ENCODE measurements at places on chromosomes 6 and 20.

DNA sequence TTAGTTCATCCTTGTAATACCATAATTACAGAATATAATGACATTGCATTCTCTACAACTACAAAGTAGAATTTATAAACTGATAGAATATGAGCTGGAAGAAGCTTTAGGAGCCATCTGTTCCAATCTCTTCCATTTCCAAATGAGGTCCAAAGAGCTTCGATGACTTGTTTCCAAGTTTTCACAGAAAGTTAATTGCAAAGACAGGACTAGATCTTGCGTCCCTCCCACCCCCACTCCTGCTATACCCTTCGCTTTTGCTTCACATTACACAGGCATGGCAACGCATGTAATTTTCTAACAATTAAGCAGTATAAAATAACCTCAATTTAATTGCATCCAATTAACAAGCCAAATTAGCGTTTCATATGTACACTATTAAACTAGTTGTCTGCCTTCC lies 7.0 kb downstream of the HIVEP2 start:
- DNase-seq: no peak

GRCh38 chr20:51452091-51452613 lies 90.4 kb downstream of the NFATC2 start:
- DNase-seq: no peak

DNA sequence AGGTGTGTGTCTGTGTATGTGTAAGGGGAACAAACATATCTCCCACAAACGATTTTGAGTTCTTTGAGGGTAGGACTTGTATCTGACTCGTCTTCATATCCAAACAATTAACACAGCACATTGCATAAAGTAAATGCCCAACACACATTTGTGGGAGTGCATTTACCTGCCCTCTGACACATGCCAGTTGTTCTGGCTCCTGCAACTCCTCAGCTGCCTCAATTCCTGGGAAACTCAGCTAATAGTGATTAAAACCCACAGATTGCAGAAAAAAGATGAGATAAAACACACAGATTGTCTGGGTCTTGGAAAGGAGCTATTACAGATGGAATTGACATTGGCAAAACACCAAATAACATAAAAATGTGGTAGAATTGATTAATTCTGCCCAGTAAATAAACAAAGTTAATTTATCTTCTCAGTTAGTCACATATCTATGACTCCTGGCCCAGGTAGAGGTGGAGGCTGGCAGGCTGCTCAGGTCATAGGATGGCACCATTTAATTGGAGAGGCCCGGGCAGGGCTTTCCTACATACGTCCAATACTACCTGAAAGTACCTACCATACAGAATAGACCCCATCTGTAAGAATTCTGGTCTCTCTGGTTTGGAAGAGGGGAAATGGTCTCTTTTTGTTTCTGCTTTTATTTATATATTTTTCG lies 71.5 kb upstream of the IFNGR1 start:
- no peak for DNase-seq

- DNase-seq: no peak
These were observed 109.6 kb downstream of the SLC22A3 start for GRCh38 chr6:160457823-160458222.

DNA sequence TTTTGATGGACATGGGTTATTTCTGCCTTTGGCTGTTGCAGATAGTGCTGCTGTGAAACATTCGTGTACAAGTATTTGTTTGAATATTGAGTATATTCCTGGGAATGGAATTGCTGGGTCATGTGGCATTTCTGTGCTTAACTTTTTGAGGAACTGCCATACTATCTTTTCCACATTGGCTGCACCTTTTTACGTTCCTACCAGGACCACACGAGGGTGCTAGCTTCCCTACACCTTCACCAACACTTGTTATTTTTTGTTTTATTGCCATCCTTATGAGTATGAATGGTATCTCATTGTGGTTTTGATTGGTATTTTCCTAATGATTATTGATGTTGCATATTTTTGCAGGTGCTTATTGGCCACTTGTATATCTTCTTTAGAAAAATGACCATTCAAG lies 47.8 kb upstream of the PLCG1 start:
- DNase-seq: no peak

DNA sequence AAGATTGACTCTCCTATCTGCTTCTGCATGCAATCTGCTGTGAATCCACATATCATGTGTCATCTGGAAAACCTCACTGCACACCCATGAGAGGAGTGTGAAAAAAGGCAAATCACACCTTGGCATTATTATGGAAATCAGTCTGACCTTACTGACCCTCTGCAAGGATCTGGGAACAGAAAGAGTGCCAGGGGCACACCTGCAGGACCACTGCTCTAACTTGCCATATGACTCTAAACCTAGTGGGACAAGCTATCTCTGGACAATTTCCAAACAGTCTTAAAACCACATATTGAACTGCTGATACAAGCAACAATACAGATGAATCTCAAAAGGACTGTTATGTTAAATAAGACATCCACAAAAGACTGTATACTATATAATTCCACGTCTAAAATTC lies 50.3 kb downstream of the ABHD12 start:
- DNase-seq: no peak

DNA sequence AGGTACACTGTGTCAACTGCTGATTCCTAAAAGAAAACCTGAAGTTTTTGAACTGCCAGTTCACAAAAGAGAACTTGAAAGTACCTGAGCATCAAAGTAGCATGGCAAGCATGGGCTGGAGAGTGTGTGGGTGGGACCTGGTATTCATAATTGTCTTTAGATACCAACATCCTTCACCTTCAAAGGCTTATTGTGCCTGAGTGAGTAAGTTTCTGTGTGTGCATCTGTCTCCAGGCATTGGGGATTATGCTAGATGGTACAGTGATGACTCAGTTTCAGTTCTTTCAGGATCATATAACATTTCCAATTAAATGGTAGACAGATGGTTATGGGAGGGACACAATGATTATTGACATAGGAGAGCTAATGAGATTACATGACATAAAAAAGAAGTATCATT lies 238.5 kb downstream of the ZFAND3 start:
- DNase-seq: no peak

DNA sequence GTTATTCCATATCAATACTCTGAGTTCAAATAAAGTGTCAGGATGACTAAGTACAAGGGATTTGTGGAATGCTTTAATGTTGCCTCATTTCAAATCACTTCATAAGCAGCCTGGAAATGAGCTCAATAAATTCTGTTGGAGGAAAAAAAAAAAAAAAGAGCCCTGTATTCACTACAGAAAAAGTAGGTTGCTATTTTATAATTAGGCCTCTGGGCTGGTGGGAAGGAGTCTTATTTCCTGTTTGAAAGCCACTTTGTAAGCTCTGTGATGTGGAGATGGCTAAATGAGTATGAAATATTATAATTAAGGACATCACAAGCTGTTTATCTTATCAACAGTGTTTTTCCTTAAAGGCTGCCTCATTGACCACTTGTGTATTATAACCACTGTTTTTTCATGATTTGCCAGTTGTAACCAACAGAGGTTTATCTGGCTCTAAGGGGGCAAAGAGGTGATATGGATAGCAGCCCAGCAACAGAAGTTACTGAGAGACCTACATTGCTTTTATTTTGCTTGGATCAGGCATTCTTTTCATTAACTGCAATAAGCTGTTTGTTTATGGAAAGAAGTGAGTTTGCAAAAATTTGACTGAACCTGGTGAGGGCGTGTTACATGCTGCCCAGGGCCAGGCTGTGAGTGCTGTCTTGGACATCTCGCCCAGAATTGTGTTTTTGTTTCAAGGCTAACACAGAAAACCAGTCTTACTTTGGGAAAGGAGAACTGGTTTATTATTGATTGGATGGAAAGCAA lies 563.3 kb upstream of the MAP3K7 start:
- DNase-seq: no peak

DNA sequence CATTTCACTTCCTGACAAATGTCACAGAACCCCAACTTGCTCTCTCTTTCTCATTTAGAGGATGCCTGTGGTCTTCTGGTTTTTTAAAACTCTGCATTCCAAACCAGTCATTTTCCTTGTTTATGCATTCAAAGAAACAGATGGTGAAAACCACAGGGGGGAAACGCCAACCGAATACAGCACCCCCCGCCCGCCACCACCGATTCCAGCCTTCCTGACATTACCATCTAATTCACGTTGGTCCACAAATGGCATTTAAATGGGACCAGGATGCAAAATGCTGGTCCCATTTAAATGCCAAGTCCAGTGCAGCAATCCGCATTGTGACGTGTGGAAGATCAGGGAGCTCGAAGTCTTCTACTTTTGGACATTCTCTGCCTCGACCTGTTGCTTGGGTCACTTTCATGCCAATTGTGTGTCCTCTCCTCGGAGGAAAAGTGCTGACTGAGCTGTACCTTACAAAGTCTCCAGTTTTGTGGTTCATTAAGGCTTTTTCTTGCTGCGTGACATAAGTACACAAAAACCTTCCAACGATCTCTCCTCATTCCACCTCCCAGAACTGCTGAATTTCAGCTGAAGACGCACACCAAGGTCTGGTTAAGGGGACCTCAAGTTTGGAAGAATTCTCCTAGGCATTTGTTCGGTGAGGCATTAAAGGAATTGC lies 35.8 kb downstream of the NEDD9 start:
- DNase-seq: no peak

GRCh38 chr6:149324428-149324827 lies 6.9 kb downstream of the TAB2 start:
- DNase-seq: no peak

DNA sequence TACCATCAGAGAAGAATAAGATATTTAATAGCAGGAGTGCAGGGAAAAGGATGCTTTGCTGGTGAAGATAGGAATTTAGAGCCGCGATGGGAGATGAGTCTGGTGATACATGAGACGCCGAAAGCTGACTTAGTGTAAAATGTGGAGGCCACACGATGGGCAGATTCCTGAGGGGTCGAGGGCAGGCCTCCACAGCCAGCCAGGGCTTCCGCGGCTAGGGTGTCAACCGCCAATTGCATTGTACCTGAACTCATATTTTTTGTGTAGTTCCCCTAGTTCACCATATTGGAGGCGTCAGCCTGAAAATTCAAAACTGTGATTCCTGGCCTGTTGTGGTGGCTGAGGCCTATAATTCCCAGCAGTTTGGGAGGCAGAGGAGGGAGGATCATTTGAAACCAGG lies 8.5 kb downstream of the ETV7 start:
- no peak for DNase-seq

GRCh38 chr6:157096105-157096504 lies 227.2 kb downstream of the TMEM242 start:
- DNase-seq: no peak

DNA sequence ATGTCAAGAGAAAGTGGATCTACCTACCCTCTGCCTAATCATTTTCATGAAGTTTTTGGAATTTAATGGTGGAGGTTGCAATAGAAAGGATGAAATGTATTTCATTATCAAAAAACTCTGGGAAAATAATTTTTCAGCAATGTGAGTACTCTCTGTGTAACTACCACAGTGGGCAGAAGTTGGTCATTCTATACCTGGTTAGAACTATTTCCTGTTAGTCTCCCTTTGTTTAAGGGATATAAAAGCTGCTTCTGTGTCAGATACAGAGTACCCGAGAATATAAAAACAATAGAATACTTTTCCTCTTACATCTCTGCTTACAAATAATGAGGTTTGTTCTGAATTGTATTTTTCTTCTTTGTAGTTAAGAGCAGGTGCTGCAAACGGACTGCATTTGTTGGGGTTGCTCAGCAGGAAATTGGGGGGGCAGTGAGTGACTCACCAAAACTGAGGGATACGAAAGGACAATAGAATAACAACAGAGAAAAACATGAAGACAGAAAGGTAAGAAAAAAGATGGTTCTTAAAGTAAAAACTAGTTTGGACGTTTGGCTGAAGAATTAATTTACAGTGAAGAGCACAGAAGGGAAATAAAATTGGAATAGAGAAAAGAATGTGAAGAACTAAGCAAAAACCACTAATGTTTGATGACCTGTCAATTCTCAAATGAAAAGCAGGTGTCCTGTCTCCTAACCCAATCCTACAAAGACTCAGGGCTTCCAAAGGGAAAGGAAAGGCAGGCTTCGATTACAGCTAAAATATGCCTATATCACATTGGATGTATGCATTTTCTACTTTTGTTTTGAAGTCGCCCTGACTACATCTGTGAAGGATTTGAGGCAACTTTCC lies 703.1 kb downstream of the RFPL4B start:
- no peak for DNase-seq

DNA sequence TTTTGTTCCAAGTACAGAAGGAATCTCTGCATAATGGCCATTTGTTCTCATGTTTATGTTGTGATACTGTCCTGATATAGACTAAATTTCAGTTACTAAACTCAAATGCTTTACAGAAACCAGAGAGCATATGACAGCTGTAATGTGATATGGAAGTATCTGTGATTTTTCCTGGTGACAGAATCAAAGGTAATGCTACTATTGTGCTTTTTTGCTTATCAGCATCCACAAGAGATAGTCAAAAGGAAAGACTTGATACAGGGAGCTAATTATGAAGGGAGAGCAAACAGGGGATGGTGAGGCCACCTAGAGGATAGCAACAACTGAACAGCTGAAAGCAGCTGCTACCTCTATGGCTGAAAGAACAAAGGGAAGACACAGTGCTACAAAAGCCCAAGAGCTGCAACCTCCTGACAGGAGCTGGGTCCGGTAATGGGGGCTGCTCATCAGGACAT lies 181.4 kb downstream of the PHF3 start:
- DNase-seq: no peak

- DNase-seq: no peak
These were observed 75.2 kb upstream of the ARHGAP18 start for GRCh38 chr6:129785047-129785755.

GRCh38 chr6:137056121-137056880 lies 11.5 kb upstream of the IL20RA start:
- DNase-seq: no peak

GRCh38 chr6:45513213-45513618 lies 135.5 kb upstream of the SUPT3H start:
- DNase-seq: no peak

- no peak for DNase-seq
These were observed 16.2 kb upstream of the SALL4 start for GRCh38 chr20:51818479-51819008.

DNA sequence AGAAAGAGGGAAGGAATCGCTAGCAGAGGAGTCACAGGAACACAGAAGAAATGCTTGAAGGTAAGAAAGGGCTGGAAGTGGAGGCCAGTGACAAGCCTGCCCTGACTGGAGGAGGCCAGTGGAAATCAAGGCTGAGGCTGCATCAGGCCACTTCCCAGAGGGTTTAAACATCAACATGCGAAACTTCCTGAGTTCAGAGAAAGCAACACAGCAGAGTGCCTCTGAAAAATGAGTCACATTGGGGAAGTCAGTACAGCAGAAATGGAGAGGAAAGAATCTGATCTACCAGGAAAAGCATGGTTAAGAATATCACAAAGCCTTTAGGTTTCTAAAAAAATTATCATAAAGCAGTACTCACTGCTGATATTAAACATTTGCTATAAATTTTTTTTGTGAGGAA lies 23.3 kb downstream of the NAPB start:
- no peak for DNase-seq

Measured in effector CD4-positive, alpha-beta T cell (primary cell).